NCI-H524 treated with DMSO at 0.1 percent for 48 hours (cell line): ENCODE measurements at places on chromosomes 12 and 14.

- DNase-seq = no peak
Measured at GRCh38 chr12:110010853-110011723, 11.9 kb downstream of the ANKRD13A start.

- DNase-seq = no peak
Measured at GRCh38 chr12:588646-589045, 74.6 kb downstream of the NINJ2 start.

GRCh38 chr12:24231298-24231697 lies 281.8 kb upstream of the SOX5 start:
- no peak for DNase-seq

DNA sequence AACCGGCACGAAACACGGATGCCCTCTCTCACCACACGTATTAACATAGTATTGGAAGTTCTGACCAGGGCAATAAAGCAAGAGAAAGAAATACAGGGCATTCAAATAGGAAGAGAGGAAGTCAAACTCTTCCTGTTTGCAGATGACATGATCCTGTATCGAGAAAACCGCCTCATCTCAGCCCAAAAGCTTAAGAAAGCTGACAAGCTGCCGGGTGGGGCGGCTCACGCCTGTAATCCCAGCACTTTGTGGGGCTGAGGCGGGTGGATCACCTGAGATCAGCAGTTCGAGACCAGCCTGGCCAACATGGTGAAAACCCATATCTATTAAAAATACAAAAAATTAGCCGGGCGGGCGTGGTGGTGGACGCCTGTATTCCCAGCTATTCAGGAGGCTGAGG lies 17.7 kb downstream of the OR6S1 start:
- no peak for DNase-seq

- no peak for DNase-seq
Measured at GRCh38 chr12:18492372-18493025, 231.2 kb downstream of the PIK3C2G start.

- DNase-seq = no peak
Measured at GRCh38 chr12:115351514-115352077, 667.6 kb upstream of the TBX3 start.

DNA sequence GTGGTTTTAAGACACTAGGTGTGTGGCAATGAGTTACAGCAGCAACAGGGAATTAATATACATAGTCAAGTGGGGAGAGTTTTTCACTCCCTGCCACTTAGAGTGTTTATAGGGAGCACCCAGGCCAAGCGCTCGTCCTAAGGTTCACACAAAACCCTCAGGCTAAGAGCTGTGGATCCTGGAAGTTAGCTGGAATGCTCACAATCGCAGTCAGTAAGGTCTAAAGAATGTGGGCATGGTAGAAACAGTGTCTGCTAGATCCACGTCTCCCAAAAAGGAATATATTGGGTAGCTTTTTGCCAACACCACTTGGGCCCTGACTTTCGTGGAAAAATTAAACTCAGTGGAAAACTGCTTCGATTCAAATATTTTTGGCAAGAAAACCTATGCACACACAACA lies 36.6 kb downstream of the STAB2 start:
- DNase-seq = no peak

DNA sequence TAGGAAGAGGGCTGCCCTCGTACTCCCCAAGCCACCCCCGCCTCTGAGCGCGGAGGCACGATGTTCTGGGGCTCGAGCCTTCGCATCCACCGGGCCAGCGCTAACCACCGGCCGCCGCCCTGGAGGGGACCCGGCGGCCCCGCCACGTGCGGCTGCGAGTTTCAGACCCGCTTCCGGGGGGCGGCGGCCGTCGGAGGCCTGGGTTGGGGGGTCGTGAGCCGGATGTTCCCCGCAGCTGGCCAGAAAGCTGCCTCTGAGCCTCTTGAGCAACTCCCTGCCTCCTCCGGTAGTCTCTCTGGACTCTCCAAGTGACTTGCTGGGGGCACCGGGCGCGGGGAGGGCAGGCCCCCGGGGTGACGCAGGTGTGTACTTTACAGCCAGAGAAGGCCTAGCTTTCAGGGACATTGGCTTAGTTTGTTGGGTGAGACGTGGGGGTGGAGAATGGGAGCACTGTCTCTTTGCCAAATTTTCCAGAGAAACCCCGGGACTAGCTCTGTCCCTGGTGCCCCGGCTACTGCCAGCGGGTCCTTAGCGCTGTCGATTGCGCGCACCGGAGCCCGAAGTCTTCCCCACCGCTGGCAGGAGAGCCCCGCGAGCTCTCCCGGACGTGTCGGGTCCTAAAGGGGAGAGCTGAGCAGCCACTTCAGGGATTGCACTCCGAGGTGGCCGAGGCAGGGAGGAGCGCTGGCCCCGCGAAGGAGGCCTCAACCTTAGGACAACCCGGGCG lies 15.6 kb downstream of the OTX2 start:
- DNase-seq = no peak
